ENCODE measurements at places on chromosomes 13 and 19.

- no peak for DNase-seq
Observed at GRCh38 chr19:50496189-50497021, 14.6 kb downstream of the JOSD2 start.

GRCh38 chr19:48509467-48510194, 2.0 kb downstream of the LMTK3 start:
- DNase-seq: no peak

DNA sequence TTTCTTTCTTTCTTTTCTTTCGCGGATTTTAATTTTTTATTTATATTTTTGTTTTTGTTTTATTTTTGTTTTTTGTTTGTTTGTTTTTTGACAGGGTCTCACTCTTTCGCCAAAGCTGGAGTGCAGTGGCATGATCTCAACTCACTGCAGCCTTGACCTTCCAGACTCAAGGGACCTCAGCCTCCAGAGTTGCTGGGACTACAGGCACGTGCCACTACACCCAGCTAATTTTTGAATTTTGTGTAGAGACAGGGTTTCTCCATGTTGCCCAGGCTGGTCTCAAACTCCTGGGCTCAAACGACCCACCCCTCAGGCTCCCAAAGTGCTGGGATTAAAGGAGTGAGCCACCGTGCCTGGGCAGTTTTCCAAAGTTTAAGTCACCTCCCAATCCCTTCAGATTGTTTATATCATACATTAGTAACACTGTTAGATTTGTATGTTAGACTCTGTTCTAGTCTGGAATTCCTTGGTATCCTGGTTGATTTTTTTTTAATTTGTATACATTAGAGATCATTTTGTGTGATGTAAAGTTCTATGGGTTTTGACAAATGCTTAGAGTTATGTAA, 597.3 kb downstream of the DCT start:
- no peak for DNase-seq

- DNase-seq: peak; percentile 67
Observed at GRCh38 chr13:94435604-94436226, 43.8 kb downstream of the DCT start.

DNA sequence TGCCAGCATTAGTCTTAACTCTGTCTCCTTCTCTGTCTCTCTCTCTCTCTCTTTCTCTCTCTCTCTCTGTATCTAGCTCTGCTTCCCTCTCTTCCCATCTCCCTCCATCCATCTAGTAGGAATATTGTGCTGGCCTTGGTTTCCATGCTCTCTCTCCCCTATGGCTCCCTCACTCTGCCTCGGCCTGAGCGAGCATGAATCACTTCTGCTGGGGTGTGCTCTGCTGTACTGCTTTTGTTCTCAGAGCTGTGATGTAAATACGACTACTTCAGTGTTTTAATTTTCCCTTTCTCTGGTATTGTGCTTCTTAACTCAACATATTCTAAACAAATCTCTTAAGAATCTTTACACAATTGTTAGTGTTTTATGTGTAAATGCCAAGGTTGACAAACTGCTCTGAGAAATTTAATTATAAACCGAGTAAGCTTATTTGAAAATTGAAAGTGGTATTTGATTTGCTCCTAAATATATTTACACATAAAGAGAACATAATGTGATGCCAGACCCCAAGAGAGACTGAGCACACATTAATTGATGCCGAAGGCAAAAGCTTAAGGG, 211.5 kb upstream of the KL start:
- no peak for DNase-seq

DNA sequence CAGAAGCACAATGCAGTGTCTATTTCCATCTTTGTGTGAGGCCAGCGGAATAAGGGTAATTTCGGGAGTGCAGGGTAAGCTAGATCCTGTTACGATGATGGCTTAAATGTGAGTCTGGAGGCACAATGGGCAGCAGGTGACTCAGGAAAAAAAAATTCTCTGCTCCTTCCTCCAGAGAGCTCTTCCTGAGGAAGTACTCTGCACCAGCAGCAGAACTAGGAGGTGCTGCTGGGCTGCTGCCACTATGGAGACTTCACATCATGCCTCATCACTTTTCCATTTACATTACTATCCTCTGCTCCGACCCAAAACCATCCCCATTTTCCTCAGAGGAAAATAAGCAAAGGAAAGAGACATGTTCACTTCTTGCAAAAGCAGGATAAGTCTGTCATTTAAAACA, 282.0 kb downstream of the DNAJC15 start:
- no peak for DNase-seq

DNA sequence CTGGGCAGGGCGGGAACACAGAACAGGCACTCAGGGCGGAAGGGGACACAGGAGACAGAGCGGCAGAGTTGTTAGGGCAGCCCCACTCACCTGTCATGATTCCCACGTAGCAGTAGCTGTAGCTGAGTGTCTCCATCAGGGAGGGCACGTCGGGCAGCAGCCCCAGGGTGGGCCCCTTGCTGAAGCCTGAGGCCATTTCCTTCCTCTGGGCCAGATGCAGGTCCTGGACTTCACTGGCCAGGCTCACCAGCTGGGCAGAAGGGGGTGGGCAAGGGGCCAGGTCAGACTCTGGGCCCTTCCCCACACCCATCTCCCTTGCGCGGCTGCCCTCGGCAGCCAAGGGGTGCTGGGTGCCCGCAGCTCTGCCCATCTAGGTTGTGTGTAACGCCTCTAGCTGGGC, 5.9 kb downstream of the MBOAT7 start:
- no peak for DNase-seq

DNA sequence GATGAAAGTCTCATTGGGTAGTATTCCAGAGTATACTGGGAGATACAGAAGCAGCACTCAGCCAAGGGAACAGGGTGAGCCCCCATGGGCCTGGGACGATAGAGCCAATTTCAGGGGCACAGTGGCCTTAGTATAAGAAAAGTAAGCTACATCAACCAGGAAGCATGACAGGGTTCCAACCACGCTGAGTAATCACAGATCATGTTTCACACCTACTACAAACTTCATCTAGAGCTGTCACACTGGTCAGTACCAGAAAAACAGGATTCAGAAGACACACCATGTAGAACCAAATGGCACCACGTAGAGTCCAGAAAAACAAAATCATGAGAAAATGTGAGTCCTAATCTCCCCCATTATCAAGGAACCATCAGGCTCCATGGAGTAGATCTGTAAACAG, 1292.4 kb upstream of the MIR17HG start:
- no peak for DNase-seq

GRCh38 chr19:48290401-48290770, 20.5 kb downstream of the ZNF114 start:
- DNase-seq: no peak

DNA sequence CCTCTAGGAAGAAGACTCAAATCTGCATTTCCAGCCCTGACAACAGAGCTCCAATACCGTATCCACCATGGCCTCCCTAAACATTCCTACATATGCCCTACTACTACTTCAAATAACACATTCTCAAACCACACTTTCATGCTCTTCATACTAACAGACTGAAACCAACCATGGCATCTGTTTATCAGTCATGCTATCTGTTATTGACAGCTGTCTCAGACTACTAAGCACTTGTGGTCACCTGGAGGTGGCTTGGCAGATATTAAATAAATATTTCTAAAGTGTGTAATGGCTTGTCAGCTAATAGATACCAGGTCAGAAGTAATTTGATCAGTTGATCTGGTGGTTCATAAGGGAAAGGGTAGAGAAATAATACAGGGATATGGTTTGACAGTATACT, 489.1 kb downstream of the DIAPH3 start:
- DNase-seq: no peak

DNA sequence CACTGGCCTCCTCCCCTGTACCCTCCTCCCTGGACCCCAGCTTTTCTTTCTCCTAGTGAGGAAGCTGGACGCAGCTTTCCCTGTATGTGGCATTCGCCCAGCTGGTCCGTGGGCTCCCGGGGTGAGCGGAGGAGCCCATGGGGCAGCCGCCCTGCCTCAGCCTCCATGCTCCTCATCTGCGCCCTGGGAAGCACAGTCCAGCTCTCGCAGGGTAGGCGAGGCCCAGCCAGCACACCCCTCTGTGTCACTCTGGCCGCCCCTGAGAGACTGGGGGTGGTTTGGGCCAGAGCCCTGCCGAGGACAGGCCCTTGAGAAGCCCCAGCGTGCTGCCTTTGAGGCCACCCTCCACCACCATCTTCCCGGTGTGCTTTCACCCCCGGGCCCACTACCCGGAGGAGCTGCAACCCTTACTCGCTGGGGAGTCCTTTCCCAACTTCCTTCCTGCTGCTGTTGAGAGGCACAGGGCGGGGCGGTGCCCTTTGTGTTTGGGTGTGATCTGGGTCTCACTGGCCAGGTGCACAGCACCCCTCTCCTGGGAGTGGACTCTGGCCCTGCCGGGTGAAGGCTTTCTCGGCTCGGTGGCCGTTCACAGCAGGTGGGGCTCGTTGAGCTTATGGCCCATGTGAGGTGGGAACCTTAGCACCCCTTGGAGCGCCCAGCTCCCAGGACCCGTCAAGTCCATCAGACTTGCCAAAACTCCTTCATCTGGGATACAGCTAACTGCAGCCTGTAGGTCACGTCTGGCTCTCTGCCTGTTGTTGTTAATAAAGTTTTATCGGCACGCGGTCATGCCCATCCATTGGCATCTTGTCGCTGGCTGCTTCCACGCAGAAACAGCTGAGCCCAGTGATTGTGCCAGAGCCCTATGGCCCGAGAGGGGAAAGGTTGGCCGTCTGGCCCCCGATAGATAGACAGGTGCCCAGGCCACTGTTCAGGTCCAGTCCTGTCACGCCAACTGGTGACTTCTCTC, 3.2 kb downstream of the NCLN start:
- DNase-seq: no peak

DNA sequence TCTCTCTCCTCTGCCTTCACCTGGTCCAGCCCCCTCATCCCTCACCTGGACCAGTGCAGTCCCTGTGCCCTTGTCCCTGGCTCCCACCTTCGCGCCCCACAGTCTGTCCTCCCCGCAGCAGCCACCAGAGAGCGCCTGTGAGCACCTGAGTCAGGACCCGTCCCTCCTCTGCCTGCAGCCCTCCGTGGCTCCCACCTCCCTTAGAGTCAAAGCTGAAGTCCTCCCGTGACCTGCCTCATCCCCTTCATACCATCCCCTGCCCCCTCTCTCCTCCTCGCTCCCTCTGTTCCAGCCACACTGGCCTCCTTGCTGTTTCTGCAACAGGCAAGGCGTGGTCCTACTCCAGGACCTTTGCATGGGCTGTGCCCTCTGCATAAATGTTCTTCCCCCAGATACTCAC, 10.3 kb downstream of the CELF5 start:
- DNase-seq: no peak

DNA sequence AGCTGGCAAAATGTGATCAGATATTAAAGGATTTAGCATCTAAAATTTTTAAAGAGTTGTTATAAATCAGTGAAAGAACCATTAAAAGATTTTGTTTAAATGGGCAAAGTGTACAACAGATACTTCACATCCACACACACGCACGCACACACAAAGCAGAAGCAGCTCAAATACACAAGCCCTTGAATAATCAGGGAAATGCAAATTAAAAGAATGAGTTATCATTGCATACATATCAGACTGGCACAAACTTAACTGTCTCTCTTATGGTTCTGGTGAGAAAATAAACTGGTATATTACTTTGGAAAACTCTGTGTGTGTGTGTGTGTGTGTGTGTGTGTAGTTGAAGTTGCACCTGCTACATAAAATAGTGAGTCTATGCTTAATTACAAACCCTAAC, 59.3 kb downstream of the CRYL1 start:
- no peak for DNase-seq

GRCh38 chr13:21164631-21165030, 11.7 kb downstream of the SKA3 start:
- no peak for DNase-seq

GRCh38 chr13:112751617-112752016, 61.8 kb downstream of the ATP11A start:
- no peak for DNase-seq

DNA sequence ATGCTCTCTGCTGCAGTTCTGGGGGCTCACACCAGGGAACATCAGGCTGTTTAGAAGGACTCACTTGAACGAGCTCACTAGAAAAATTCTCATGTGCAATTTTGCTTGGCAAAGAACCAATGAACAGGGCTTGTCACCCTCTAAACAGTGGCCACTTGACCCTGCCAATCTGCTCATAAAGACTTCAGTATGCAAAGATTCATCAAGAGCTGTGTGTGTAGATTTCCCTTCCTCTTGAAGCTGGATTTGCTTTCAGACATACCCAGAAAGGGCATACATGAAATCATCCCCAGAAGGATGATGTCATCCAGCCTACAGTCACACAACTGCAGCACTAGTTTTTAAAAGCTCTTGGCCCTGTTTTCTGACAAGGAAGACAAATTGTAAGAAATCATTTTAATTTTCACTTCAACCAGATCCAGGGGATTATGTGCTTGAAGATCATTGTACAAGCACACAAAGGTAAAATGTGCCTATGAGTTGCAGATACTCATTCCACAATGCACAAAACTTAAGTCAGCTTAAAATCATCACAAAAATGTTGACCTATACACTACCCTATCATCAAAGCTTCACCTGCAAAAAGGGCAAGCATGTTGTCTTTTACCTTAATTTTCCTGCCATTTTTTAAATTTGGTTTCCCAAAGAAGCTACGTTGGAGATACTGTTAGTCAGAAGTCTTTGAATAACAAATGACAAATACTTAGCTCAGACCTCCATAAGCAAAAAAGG, 5.2 kb upstream of the STK24 start:
- DNase-seq: peak; percentile 11

DNA sequence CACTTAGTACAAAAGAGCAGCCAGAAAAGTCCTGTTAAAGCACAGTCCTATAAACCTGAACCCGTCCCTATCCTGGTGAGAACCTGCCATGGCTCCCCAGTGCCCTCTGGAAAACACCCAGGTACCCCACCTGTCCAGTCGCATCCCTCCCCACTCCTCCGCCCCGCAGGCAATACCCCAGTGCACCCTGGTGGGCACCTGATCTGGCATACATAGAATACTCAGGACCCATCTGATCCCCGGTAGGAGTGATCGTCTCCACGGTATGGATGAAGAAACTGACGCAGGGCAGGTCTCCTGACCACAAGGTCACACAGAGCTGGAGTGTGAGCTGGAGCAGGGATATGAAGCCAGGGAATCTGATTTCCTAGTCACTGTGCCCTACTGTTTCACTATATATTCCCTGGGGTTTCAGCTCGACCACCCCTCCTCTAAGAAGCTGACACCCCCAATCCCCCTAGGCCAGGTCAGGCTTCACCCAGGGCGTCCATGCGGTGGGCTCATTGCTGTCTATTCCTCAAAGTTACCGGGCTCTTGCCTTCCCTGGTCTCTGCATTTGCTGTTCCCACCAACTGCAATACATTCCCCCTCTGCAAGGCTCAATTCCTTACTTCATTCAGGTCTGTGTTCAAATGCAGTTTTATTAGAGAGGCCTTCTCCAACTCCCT, 12.6 kb downstream of the FBXO46 start:
- no peak for DNase-seq

- peak; percentile 60 for DNase-seq
Observed at GRCh38 chr13:43804461-43805070, 17.8 kb upstream of the ENOX1 start.

DNA sequence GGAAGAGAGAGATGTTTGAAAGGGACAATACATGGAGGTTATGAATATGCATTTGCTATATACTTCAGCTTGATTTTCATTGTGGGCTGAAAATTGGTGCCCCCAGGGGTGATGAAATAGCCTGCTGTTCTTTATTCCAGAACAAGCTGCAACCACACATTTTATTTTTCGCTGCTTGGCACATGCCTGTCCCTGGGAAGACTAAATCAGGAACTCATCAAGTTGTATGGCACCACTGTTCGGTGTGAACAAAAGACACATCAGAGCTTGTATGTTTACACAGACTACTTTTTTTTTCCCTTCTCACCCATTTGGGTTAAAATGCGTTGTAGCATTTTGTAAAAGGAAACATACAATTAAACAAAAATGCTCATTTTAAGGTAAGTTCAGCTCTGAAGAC, 230.7 kb downstream of the NALCN start:
- no peak for DNase-seq

GRCh38 chr13:22076658-22077057, 405.8 kb downstream of the FGF9 start:
- DNase-seq: no peak

GRCh38 chr19:42655748-42656147, 61.0 kb upstream of the CEACAM8 start:
- no peak for DNase-seq

Measured in common myeloid progenitor, CD34-positive (primary cell).